Frontal cortex (tissue), 4 donors: ENCODE measurements at places on chromosomes 1 and 21.
A peak's percentile ranks its signal among the peaks of the same experiment; 100 is the strongest.

- DNase-seq, result peak; percentile 14
Measured at GRCh38 chr1:62530516-62531154, 66.7 kb upstream of the ANGPTL3 start.

GRCh38 chr1:209708297-209708696 is 3.7 kb downstream of the HSD11B1 start:
- DNase-seq, result no peak

- DNase-seq, result no peak
Measured at GRCh38 chr1:18365099-18365705, 115.5 kb upstream of the KLHDC7A start.

DNA sequence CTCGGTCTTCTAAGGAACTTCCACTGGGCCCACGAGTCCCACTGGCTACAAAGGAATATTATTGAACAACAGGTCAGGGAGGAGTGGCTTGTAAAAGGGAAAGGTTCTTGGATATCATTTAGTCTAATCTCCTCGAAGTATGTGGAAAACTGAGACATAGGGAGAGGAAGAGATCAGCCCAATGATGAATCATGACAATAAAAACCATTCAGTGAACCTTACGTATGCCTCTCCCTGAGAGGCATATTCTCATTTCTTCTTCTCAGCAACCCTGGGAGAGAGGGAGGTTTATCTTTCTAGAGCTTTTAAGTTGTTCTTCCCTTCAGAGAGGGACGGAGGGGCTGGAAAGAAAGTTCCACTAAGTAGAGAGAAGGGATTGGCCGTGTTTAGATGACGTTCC is 5.3 kb upstream of the MOB3C start:
- no peak for DNase-seq

- no peak for DNase-seq
Measured at GRCh38 chr1:167057241-167057688, 32.9 kb downstream of the GPA33 start.

GRCh38 chr1:50929376-50929958 is 30.6 kb downstream of the FAF1 start:
- DNase-seq, result peak; percentile 23
